ENCODE measurements at places on chromosomes 3 and 15.
A peak's percentile ranks its signal among the peaks of the same experiment; 100 is the strongest.

- DNase-seq, result no peak
Measured at GRCh38 chr15:95370291-95370690, 960.2 kb upstream of the NR2F2 start.

- DNase-seq, result no peak
Measured at GRCh38 chr3:29747991-29748390, 467.1 kb downstream of the RBMS3 start.

- DNase-seq, result no peak
Measured at GRCh38 chr15:39194106-39194830, 386.6 kb upstream of the THBS1 start.

DNA sequence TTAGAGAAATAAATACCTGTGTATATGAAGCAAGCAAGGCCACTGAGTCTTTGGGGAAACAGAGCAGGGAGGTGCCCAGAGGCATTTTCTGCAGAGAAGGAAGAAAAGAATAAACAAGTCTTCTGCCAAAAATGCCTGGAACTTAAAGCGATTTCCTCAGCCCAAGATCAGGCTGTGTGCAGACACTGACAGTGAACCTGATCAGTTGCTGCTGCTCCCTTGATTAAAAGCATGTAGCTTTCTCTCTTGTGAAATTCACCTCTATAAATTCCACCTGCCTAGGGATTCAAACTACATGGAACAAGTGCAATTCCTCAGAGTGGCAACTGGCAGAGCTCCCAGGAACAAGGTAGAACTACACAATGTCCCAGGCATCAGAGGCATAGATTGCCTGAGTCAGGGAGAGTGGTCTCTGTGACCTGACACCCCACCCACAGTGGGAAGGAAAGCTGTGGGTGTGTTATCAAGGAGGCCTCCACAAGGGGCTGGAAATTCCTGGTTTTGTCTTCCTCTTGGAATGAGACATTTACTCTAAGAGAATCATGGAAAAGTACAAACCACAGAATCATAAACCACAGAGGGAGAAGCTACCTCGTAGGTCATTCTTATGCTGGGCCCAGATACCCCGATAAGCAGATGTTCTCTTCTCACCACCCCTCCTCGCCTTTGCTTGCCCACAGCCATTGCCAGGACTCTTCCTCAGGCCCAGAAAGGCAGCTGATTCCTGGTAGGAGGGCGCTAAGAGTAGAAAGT lies 1.8 kb upstream of the ZBTB38 start:
- DNase-seq, result no peak

DNA sequence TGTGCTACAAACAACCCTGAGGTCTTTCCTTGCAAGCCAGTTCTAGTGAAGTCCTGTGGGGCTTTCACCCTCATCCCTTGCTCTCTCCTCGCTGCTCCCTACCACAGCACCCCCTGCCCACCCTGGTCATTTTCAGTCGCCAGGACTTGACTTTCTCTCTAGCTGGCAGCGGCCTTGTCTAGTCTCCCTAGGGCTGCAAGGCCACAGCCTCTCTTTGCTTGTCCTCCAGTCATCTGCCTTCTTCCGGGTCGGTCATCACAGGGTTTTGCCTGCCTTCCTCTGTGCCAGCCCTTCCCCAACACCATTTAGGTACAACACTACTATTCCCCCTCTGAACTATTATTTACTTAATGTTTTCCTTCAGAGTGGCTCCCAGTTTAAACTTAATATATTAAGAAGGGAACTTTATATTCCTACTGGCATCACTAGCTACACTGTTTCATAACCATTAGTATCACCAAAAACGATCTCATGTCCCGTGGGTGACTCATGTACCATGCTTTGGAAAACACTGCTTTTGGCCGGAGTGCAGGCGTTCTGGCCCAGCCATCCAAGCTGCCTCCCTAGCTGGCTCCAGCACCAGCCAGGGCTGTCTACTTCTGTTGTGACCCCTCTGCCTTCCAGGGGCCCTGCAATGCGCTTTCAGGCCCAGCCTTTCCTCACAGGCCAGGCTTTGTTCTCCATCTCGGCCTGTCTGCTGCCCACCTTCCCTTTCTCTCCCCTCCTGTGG lies 21.4 kb downstream of the FAH start:
- DNase-seq, result no peak

- DNase-seq, result no peak
Measured at GRCh38 chr15:44144184-44144583, 50.9 kb downstream of the FRMD5 start.

- peak; percentile 38 for DNase-seq
Measured at GRCh38 chr3:49703443-49703927, 14.1 kb downstream of the RNF123 start.

- DNase-seq, result peak; percentile 41
Measured at GRCh38 chr3:125141596-125142419, 70.7 kb downstream of the SLC12A8 start.

GRCh38 chr3:117543521-117543920 lies 833.9 kb downstream of the TUSC7 start:
- no peak for DNase-seq

DNA sequence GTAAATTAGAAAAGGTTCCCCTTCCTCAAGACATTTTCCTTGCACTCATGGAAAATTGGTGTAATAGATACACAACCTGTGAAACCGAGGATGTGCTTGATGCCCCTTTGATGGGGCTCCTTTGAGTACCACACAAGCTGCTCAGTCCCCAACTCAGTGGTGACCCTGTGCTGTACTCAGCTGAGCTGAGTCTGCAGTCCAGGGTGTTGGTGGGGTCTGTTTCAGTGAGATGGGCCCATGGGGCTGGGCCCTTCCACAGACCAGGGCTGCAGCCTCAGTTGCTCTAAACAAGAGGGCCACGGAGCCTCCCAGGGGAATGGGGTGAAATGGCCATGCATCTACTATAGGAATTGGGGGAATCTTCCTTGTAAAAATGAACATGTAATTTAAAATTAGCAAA lies 39.3 kb downstream of the KY start:
- no peak for DNase-seq

GRCh38 chr15:40330368-40330836 lies 6.9 kb downstream of the INAFM2 start:
- no peak for DNase-seq

DNA sequence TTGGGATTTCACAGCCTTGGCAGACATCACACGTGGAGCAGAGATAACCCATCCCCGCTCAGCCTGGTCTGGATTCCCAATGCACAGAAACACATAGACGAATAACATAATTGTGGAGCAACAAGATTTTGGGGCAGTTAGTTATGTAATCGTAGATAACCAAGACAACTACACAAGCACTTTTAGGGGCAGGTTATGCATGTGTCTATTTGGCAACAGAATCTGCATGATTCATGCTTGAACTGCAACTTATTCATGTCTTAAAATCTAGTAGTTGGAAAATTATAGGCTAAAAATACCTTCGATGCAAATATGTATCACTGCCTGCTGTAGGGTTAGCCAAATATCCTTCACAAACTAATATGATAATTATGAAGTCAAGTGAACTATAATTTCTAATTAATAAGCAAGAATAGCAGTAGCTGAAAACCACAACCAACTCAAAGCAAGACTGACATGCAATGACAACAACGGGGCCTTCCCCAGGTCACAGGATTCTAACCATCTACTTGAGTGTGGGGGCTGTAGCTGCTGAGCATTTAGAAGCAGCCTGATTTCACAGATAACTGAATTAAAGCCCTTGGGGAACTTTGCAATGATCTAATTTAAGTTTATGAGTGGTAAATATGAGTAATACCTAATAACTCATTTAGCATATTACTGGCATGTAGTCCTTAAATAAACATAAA lies 31.1 kb downstream of the DGKG start:
- no peak for DNase-seq

DNA sequence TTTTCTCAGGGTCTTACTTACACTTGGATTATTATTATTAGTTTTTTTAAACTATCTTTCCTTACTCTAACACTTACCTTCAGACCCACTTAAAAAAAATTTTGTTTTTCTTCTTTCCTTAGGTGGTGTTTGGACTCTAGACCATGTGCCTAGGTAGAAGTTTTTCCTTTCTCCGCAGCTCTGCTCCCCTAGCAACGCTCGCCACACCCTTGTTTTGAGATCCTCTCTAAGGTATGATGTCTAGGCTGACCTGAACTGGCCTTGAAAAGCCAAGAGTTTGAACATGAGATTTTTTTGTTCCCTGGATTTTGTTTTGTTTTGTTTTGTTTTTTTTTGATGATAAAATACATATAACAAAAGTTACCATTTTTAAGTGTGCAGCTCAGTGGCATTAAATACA lies 16.2 kb downstream of the ZNF592 start:
- DNase-seq, result no peak

- DNase-seq, result no peak
Measured at GRCh38 chr3:32839714-32840085, 21.9 kb downstream of the TRIM71 start.

GRCh38 chr15:77819048-77819850 lies 186.5 kb upstream of the LINGO1 start:
- DNase-seq, result no peak

DNA sequence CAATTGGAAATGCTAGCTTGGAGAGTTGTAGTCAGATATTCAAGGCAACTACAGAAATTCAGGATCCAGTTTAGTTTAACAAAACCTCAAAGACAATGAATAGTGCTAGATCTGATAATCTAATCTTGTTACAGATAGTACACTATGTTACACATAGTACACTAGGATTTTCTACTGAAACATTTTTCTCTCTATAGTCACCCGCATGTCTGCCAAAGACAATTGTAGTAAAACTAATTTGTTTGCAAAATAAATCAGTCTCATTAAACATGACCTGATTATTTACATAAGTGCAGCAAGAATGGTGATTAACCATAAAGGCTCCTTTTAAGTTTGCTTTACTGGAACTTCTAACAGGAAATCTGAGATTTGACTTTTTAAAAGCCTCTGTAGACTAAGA lies 52.0 kb downstream of the ILDR1 start:
- DNase-seq, result no peak

GRCh38 chr15:44397869-44398268 lies 29.6 kb upstream of the CTDSPL2 start:
- DNase-seq, result no peak

- DNase-seq, result no peak
Measured at GRCh38 chr3:139934613-139935015, 371 bp upstream of the CLSTN2 start.

DNA sequence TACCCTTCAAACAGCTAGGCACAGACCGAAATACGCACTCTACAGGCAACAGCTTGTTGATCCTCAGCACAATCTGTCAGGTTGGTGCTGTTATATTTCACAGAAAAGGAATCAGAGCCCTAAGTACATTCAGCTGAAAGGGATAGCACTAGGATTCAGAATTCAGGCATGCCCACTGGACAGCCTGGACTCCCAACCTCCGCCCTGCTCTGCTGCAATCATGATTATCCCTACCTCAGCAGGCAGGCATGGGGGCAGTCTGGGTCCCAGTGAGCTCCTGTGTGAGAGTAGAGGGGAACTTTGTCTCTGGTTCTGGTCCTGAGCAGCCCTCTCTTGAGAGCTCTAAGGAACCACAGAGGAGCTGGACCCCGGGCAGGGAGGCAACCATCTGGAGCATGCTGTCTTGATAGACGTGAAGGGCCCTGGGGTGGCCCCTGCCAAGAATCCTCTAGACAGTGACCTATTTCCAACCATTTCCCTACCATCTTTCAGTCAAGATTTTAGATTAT lies 23.4 kb upstream of the NOX5 start:
- no peak for DNase-seq

DNA sequence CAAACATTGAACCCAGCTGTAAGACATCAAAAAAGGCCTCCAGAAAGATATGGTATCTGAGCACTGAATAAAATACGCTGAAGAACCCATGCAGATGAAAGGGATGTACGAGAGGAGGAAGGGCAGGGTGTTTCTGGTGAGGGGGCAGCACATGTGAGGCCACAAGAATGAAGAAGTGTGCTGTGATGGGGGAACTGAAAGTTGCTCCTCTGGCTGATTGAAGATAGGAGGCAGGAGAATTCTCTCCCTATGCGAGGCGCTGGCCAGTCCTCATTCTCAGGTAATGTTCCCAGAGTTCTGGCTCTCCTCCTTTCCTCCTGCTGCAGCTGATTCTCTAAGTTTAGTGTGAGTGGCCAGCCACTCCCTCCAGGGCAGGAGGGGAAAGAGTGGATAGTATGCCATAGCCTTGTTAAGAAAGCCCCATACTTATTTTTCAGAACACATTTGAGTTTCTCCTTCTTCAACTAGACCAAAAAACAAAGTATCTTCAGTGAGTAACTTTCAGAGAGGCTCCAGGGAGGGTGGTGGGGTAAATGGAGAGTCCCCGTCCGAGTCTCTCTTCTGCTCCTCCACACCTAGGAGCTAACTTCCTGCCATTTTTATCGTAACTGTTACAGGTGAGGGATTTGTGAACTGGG lies 26.9 kb upstream of the MYO1E start:
- no peak for DNase-seq

DNA sequence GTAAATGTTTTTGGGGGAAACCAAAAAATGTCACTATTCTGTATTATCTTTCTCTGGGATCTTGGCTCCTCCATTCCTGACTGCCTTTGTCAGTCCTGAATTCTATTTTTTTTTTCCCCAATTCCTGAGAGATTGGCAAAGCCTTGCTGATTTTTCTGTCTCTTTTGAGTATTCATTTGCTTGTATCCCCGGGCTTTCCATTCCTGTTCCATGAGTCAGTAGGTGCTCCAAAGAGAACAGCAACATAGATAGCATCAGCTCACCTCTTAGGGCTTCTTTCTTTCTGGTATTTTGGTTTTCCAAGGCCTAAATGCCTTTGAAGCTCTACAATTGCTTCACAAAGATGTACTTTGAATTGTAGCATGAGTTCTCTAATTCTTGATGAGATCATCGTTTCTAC lies 271.7 kb upstream of the LRRC3B start:
- DNase-seq, result no peak

- DNase-seq, result no peak
Measured at GRCh38 chr3:10162185-10162584, 2.5 kb upstream of the IRAK2 start.

DNA sequence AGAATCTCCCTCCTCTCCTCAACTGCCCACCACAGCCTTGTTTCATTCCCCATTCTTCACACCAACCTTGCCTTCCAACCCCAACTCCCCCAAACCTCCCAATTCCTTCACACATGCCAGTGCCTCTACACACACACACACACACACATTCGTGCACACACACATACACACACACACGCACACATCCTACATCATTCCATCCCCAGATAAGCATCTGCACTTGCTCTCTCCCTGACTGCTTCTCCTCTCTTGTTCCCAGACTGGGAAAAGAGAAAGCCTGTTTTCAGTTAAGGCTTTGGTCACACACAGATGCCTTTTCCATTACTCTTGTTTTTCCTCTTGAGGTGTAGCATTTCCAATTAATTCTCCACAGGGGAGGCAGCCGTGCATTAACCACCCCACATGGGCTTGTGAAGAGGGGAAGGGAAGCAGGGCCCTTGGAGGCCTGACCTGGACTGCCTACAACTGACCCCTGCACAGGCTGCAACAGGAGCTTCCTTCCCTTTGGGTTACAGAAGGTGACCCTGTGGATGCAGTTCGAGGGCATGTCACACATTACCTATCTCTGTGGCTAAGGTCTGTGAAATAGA lies 32.0 kb upstream of the BOC start:
- DNase-seq, result no peak

DNA sequence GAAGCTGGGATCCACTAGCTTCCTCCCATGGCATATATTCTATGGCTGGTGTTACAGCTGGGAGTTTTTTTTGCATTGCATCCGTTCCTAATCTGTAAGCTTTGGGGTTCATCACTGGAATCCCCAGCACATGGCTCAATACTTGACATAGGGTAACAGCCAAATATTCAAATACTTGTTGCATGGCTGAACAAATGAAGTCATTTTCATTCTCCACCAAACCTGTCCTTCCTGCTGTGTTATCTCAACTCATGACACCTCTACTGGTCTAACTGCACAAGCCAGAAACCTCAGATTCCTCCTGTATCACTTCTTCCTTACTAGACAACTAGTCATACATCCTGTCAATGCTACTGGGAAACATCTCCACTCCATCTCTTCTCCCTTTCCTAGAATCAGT lies 43.4 kb downstream of the ST3GAL6 start:
- DNase-seq, result no peak

- no peak for DNase-seq
Measured at GRCh38 chr3:114119776-114120175, 59.1 kb downstream of the DRD3 start.
